Stimulated activated CD4-positive, alpha-beta T cell treated with anti-CD3 and anti-CD28 coated beads, Interleukin-15, amount 100 ng/mL, for 24 hours (primary cell): ENCODE measurements at places on chromosomes 2 and 18.
A peak's percentile ranks its signal among the peaks of the same experiment; 100 is the strongest.

- no peak for DNase-seq
These were observed 93.8 kb downstream of the LRP1B start for GRCh38 chr2:142037066-142037465.

- no peak for DNase-seq
These were observed 25.4 kb downstream of the TYMS start for GRCh38 chr18:682833-683232.

DNA sequence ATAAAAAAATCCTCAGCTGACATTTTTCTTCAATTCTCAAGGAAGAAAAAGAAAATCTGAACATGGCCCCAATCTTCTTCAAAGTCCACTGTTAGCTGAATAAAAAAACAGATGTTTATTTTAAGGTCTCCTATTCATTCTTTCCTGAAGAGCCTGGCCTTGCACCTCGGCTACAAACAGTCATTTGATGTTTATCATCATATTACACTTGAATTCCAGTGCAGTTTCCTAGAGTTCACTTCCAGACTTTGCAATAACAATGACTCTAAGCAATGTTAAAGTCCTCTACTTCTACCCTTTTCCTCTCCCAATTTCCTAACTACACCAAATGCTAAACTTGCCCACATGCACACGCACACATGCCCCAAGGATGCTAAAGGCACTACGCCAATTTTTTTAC lies 70.1 kb downstream of the NOL10 start:
- no peak for DNase-seq

DNA sequence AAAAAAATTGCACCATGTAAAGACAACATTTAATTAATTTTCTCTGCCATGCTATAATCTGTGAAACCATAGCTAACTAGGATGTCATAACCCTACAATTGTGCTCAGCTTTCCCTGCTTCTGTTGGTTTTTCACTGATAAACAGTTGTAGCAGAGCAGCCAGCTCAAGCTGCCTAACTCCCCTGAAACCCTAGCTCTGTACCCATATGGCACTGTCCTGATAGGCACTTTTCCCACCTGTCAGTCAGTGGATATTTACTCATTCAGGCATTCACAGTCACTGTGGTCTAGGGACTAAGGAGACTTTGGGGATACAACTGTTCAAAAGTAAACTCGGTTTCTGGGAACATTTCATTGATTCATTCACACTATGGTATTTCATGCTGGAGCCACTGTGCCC lies 407.0 kb downstream of the DSEL start:
- DNase-seq: no peak

DNA sequence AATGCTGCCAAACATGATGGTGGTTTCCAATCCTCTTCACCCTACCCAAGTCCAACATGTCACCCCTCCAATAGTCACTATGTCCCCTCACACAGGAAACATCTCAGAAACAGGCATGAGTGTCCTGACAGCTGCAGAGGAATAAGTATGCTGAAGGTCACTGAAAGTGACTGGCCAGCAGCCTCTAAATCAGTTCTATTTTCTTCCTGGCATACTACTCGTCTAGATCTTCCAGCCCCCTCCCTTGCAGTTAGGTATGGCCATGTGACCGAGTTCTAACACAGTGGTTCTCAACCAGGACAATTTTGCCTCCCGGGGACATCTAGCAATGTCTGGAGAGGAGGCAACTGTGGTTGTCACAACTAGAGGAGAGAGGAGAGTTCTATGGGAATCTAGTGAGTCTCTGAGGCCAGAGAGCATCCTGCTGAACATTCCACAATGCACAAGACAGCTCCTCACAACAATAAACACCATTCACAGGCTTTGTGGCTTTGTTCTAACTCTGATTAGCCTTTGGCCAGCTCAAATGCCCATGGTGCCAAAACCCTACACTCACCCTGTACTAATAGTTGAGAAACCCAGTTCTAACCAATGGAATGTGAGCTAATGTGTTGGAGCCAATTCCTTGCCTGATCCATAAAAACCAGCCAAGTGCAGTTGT lies 12.6 kb upstream of the ID2 start:
- no peak for DNase-seq

DNA sequence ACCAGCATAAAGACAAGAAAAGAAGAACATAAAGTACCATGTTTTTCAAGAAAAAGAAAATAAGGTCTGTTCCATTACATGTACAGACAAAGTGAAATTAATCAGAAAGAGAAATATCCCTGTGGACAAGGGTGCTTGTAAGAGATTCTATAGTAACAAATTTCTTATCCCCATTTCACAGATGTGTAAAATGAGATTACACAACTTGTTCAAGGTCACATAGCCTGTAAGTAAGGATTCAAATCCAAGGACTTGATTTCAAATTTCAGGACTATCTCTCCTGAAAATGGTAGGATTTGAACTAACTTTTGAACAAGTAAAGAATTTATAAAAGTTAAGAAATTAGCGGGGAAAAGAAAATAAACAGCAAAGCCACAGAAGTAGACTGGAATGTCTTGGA lies 248.2 kb upstream of the SLC39A10 start:
- no peak for DNase-seq

GRCh38 chr2:9972621-9973479 lies 21.4 kb downstream of the GRHL1 start:
- DNase-seq: peak; percentile 41

DNA sequence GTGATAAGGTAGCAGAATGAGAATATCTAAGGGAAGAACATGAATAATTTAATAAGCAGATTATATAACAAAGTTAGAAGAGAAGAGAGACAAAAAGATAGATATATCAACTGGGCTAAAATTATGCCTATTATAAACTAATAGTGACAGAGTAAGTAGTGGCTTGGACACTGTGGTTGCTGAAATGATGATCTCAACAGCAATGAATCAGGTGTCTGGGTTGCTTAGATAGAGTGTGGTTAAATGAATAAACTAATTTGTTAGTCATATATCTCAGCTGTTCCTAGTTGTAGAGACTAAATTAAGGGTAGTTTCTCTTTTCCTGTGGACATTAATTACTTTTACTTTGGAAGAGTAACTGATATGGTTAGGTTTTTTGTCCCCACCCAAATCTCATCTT lies 1485.4 kb upstream of the CELF4 start:
- no peak for DNase-seq

GRCh38 chr18:74242438-74243096 lies 49.2 kb downstream of the CYB5A start:
- DNase-seq: no peak

DNA sequence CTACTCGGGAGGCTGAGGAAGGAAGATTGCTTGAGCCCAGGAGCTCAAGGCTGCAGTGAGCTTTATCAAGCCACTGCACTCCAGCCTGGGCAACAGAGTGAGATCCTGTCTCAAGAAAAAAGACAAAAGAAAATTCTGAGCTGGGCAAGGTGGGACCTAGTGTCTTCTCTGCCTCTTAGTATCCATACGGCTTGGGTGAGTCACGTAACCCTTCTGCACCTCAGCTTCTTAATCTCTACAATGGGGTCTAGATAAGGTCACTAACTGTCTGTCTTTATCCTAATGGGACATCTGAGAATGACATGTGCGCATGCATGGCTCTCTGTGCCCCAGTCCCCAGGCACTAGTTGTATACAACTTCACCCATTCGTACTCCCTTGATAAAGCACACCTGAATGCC lies 53.4 kb upstream of the TLK1 start:
- no peak for DNase-seq

DNA sequence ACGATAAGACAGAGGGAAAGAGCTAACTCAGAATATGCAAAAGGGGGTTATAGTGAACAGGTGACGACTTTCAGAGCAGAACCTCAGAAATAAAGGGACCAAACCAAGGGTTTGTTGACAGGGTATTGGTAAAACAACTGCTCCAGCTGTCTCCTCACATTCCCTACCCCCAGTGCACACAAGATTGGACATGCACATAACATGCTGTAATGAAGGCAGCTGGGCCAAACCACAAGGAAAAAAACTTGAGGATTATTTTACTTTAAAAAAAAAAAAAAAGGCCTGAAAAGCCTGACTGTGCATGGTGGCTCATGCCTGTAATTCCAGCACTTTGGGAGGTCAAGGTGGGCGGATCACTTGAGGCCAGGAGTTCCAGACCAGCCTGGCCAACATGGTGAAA lies 3.5 kb downstream of the RBM43 start:
- DNase-seq: no peak
